ENCODE measurements at places on chromosomes 3 and 15.
A peak's percentile ranks its signal among the peaks of the same experiment; 100 is the strongest.

DNA sequence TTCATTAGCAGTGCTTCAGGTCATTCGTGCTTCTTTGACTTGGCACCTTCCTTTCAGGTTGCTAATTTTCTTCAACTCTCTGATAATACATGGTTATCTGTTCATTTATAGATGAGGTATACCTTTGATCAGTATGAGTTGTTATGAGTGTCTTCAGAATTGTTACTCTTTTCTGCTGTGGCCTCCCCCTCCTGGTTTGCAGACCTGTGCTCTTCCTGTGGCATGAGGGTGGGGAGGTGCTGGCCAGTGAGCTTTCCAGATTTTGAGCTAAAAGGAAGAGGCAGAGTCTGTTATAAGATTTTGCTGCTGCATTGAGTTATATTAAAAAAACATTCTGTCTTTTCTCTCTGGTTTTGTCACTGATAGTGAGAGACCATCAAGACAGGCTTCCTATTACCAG is 30.8 kb upstream of the GOLGA6L9 start:
- DNase-seq: no peak

- DNase-seq: no peak
These were observed 58.7 kb upstream of the MYRIP start for GRCh38 chr3:39750712-39751111.

DNA sequence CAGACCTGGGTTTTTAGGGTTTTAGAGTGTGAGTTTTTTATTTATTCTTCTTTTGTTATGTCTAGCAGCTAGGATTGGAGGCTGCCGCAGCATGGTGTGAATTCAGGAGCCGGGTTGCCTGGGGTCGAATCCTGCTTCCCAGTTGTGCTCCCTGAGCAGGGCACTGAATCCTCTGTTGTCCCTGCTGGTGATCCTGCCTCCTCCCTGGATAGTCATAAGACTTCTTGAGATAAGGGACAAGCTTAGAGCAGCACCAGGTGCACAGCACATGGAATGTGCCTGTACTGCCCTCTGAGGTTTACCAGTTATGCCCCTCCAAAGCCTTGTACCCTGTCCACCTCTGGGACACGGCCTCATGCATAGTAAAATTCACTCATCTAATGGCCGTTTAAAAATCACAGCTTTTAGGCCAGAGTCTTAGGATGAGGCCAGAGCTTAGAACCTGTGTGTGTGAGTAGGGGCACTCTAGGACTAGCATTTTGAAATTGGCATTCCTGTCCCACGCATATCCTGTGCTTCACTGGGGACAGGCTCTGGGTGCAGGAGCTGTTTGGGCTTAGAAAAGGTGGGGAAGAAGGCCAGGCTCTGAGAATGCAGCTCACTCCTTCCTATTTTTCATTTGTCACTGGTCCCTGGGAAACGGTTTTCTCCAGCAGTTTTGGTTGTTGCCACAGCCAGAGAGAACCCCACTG is 47.7 kb downstream of the CHCHD6 start:
- no peak for DNase-seq

GRCh38 chr3:44516230-44516629 is 38.8 kb upstream of the ZNF445 start:
- DNase-seq: no peak

DNA sequence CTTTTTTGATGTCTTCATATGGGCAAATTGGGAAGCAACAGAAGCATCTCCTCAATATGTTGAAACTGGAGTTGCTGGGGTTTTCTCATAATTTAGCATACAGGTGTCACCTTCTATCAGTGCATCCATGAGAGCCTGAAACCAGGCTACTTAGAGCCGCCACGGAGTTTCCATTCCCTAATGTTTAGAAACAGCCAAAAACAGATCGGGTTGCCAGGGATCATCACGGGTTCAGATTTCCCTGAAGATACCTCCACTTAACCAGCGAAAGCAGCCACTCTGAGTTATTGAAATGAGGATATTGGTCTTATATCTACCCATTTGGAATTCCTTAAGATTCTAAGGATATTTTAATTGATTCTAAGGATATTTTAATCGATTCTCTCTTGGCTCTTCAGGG is 14.5 kb downstream of the TERB2 start:
- no peak for DNase-seq

GRCh38 chr3:133273346-133273745 is 126.5 kb upstream of the BFSP2 start:
- DNase-seq: no peak

DNA sequence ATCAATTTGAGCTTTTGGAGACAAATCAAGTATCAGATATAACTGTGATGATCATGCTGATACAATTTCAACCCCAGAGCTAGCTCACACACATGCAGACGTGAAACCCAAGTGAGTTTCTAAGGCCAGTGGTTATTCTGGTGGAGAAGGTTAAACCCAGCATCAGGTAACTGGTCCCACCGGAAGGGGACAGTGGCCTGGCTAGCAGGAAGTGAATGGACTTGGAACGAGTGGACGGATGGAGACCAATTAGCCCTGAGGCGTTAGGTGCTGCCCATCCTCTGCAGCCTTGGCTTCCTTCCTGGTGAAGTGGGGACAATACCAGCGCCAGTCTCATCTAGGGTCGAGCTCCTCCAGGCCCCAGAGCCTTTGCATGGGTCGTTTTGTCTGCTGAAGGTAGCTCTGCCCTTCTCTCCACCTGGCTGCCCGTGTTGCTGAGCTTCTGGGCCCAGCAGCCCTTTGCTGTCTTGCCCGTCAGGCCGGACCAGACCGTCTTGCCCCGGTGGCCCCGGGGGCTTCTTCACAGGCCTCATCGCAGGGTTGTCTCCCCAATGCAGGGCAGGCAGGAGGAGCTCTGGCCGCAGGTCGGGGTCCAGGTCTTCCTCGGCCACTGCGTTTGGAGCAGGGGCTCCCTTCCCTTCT is 915 bp upstream of the KCTD6 start:
- no peak for DNase-seq

DNA sequence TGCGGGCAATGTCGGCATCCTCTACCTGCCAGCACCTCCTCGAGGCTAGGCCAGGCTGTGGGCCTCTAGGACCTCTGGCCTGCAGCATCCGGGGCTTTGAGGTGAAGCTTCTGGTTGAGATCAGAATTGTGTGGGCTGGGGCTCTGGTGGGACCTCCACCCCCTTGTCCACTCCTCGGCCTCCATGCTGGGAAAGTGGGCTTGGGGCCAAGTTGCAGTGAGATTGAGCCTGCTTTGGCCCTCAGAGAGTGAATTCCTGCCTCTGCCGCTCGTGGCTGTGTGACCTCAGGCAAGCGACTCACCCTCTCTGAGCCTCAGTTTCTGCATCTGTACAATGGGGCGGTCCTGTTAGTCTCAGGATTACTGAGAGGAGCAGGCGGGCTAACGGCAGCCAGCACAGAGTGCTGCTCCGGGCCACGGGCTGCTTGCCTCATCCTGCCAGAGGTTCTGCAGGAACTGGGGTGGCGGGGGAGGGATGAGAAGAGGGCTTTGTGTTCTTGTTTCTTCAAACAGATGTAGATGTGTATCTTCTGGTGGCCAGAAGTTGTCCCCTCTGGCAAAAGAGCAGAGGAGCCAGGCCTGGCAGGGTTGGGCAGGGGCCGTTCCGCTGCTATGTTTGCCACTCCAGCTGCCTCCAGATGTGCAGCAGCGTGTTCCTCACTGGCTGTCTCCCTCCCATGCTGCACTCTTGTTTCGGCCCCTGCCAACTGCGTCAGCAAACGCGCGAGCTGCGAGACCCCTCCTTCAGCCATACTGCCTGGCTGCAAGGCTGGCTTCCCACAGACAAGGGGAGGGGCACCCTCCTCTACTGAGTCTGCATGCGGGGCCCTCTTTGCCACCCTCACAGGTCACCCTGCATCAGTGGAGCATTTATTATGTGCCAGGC is 33.7 kb downstream of the FBLN2 start:
- no peak for DNase-seq

GRCh38 chr3:187717572-187717971 is 15.2 kb upstream of the RTP2 start:
- DNase-seq: no peak

- DNase-seq: no peak
These were observed 4.0 kb upstream of the KLF15 start for GRCh38 chr3:126361211-126361610.

GRCh38 chr3:123540285-123540684 is 44.6 kb downstream of the HACD2 start:
- no peak for DNase-seq

DNA sequence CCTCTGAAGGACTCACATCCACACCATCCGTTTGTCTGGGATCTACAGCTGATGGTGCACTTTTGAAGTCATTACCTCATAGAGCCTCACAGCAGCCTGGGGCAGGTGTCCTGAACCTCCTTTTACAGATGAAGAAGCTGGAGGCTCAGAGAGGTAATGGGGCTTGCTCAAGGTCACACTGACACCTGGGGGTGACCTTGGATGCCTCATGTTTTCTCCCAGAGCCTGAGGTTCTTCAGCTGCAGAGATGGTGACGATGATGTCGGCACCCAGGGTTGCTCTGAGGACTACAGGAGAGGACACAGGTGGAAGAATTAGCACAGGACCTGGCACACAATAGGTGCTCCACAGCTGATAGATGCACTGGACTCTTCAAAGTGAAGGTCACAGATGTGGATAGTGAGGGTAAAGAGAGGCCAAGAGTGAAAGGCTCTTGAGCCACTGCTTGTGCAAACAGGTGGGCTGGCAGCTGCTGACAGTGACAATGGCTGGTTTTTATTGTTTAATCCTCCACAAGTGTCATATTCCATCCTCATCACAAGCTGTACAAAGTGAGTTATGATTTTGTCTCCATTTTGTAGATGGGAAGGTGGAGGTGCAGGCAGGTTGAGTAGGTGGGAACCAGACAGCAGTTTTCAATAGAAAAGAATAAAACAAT is 17.4 kb upstream of the ATP2B2 start:
- DNase-seq: peak; percentile 30

DNA sequence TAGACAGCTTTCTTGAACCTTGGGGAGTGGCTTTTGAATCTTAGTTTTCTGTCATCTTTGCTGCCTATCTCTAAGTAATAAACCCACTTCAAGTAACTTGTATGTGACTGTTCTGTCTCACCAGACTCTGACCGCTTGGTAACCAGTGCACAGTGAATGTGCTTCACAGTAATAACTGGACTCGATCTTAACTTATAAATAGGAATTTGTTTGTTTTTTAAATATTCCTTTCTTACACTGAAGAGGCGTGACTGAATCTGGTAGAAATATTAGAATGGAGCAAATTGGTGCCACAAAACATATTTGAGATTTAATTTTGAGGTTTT is 318.0 kb downstream of the GBE1 start:
- no peak for DNase-seq

DNA sequence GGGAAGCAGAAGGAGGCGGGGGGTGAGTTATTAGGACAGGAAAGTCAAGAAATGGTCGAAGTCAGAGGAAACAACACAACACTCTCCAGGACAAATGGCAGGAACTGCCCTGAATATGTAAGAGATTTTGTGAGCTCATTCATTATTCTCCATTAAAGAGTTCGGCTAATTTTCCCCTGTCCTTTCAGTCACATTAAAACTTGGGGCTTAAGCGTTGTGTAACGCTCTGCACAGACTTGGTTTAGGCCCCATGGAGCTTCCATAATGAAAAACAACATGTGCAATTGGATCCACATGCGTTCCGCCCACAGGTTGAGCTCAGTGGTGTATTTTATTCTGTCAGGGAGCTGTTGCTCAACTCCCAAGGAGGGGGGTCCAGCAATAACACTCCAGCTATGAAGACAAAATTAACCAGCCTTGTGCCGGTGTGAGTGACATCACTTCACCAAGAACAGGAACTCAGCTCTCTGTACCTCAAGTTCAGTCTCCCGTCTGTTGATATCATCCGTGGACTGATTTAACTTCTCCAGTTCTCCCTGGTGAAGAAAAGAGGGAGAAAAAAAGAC is 2.3 kb downstream of the SH3BP5 start:
- no peak for DNase-seq

DNA sequence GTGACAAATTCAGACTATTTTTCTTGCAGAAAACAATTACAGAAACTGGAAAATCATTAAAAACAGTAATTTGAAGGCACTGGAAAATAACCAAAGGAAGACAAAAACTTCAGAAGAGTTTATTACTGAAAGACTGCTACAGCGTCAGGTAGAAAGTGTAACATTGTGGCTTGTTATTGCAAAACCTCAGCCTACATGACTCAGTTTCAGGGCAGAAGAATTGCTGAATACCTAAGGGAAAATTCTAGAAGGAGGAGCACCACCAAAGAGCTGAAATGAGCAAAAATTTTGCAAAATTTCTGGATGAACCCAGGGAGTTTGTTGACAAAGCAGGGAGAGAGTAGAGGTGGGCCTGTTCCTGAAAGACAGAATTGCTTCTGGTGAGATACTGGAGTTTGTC is 219.6 kb downstream of the C3orf38 start:
- DNase-seq: no peak

- DNase-seq: no peak
These were observed 2.2 kb downstream of the AADAC start for GRCh38 chr3:151816091-151816604.

- DNase-seq: no peak
These were observed 702.9 kb upstream of the NAALADL2 start for GRCh38 chr3:174156200-174156599.

- no peak for DNase-seq
These were observed 59.5 kb upstream of the CTSH start for GRCh38 chr15:79004336-79004735.

- DNase-seq: no peak
These were observed 57.4 kb upstream of the POLR2M start for GRCh38 chr15:57649138-57649537.

GRCh38 chr15:40398413-40398873 is 7.2 kb upstream of the IVD start:
- DNase-seq: no peak

GRCh38 chr3:127593178-127593577 is 2.6 kb upstream of the TPRA1 start:
- DNase-seq: no peak

GRCh38 chr3:53154881-53155285 is 6.1 kb upstream of the PRKCD start:
- no peak for DNase-seq

GRCh38 chr3:46845860-46846623 is 17.2 kb downstream of the MYL3 start:
- peak; percentile 93 for DNase-seq

DNA sequence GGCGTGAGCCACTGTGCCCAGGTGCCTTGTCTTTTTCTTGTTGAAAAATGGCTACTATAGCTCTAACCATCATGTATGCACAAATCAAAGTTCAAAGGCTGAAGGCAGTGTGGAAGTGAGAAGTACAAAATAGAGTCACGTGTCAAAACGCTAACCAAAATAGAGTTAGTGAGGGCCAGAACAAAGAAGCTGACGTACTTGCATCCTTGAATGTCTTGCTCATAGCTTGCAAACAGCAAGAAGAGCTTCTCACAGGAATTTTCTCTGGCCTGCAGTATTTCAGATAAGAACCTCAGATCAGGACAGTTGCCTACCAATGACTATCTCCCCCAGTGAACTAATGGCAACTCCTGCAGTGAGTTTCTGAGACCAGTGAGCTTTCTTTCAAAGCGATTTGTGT is 713.5 kb downstream of the GRM7 start:
- DNase-seq: no peak

- DNase-seq: no peak
These were observed 12.5 kb upstream of the KBTBD12 start for GRCh38 chr3:127902486-127902885.

All from mesenteric fat pad (tissue), 1 donor.